ENCODE measurements at places on chromosomes 12 and 14.

DNA sequence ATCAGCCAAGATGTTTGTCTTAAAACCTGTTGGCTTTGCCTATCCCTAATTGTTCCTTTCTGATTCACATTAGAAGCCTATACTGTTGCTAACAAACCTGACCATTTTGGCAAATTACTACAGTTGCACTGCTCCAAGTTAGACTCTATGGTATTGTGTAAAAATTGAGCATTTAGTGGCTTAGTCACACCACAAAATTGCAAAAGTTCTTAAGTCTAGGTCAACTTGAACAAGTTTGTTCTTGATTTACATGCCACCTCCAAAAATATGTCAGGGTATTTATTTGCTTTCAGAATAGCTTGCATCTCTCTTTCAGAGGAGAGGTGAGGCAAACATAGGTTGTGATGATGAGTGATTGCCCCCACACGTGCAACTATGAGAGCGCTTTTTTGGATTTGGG is 27.0 kb upstream of the PTHLH start:
- peak; percentile 52 for DNase-seq

DNA sequence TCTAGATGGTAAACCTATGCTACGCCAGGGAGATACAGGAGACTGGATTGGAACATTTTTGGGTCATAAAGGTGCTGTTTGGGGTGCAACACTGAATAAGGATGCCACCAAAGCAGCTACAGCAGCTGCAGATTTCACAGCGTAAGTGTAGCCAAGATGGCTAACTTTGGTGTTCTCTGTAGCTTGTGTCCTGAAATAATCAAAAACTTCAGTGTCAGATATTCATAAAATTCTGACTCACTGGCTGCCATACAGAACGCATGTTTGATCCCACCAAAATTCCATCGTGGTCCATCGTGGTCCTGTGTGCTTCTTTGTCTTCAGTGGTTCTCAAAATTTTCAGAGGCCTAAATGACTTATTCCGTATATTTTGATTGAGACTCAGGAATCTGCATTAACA is 1.3 kb downstream of the STRAP start:
- no peak for DNase-seq

DNA sequence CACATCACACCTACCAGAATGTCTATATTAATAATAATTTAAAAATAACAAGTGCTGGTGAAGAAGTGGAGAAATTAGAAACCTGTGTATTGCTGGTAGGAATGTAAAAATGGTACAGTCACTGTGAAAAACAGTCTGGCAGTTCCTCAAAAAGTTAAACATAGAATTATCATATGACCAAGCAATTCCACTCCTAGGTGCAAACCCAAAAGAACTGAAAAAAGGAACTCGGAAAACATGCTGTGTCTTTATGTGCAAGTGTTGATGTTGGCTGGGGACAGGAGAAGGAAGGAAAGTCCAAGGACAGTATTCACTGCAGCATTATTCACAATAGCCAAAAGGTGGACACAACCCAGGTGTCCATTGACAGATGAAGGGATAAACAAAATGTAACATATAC is 146.5 kb downstream of the TTC7B start:
- peak; percentile 57 for DNase-seq

DNA sequence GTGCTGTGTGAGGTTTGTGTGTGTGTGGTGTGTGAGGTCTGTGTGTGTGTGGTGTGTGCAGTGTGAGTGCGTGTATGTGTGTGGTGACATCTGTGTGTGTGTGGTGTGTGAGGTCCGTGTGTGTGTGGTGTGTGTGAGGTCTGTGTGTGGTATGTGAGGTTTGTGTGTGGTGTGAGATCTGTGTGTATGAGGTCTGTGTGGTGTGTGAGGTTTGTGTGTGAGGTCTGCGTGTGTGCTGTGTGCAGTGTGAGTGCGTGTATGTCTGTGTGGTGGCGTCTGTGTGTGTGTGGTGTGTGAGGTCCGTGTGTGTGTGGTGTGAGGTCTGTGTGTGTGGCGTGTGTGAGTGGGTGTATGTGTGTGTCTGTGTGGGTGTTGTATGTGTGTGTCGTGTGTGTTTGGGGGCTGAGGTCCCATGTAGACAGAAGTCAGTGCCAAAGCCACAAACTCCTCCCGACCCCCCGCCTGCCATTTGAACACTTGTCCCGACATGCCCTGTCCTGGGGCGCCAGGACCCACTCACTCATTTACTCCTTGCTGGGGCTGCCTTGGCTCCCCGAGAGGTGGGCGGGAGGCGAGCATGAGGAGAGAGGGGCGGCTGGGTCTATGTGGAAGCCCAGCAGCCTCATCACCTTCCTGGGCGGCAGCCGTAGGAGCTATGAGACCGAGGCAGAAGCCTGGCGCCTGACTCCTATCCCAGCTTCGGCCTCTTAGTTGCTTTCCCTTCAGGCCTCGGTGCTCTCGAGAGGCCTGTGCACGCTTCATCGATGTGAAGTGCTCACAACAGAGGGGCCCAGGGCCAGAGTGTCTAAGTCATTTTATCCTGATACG is 20.5 kb downstream of the RILPL1 start:
- DNase-seq, result no peak

DNA sequence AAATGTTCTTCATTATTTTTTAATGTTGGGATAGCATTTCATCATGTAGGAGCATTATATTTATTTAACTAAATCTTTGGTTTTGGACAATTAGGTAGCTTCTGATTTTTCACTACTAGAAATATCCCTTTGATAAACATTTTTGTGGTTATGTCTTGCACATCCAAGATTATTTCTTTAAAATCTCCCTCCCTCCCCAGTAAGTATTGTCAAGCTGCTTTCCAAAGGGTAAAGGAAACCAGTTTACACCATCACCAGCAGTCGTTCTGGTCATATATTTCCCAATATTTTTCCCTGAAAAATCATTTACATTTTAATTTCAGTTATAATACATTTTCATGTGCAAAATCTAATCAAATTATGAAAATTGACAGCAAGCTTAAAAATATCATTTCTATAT is 11.1 kb downstream of the CD69 start:
- DNase-seq, result no peak

- no peak for DNase-seq
Observed at GRCh38 chr12:7303230-7303629, 642 bp upstream of the ACSM4 start.

DNA sequence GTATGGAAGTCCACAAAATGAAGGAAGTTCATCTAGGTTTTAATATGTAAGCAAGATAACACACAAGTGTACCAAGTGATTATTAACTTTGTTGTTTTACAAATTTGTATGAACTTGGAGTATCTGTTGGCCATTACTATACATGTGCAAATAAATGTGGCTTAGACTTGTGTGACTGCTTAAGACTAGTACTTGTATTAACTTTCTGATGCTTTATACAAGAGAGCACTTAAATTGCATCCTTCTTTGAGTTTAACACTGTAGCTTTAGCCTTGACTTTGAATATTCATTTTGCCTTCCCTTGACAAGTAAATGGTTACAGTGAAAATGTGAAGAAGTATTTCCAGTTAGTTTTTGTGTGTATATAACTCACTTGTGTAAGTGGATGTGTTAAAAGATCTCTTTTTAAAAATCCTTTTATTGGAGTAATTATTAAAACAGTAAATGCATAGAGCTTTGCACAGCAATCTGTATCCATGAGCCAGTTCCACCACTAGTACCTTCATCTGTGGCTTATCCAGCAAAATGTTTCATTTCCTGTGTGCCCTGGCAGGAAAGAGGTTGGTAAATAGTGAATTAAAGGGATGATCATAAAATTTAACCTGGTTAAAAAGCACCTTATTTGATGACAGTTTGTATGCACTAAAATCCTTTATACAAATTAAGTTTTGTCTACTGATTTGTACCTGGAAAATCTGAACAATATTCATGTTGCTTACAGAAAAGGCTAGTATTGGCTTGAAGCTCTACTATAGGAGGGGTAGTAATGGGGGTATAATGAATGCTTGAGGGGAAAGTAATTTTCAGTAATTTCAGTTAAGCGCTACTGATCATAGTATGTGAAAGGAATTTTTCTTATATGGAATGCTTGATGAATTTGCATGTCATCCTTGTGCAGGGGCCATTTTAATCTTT is 8.0 kb downstream of the PNN start:
- no peak for DNase-seq

DNA sequence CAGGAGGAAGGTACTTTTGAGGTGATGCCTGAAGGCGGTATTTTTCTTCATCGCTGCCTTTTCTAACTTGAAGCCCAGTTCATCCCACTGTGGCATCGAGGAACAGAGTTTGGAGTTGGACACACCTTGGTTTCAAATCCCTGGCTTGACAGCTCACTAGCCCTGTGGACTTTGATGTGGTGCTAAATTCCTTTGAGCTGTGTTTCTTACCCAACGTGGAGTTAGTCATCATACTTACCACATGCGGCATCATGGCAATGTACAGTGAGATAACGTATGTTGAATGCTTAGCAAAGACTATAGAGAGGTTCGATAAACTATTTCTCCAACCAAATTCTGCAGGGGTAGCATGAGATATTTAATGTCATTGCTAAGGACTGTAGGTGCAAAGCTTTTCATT is 3.4 kb downstream of the PLEKHG3 start:
- peak; percentile 48 for DNase-seq

- no peak for DNase-seq
Observed at GRCh38 chr12:131018808-131019397, 65.2 kb downstream of the ADGRD1 start.

DNA sequence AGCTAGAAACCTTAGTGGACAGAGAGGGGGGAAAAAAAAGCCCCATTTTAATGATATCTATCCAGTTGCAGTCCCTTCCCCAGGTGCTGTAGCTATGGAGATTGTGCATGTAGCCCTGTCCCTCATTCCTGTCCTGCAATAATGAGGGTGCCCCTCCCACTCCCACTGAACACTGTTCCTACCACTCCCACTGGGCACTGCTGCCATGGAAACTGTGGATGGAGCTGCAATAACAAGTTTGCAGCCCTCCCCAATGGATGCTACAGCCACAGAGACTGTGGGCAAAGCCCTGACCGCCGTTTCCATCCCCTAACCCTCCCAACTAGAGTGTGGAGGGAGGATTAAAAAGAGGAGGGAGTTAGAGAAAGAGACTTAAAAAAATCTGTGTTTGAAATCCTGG is 238.3 kb downstream of the FUT8 start:
- DNase-seq, result no peak

DNA sequence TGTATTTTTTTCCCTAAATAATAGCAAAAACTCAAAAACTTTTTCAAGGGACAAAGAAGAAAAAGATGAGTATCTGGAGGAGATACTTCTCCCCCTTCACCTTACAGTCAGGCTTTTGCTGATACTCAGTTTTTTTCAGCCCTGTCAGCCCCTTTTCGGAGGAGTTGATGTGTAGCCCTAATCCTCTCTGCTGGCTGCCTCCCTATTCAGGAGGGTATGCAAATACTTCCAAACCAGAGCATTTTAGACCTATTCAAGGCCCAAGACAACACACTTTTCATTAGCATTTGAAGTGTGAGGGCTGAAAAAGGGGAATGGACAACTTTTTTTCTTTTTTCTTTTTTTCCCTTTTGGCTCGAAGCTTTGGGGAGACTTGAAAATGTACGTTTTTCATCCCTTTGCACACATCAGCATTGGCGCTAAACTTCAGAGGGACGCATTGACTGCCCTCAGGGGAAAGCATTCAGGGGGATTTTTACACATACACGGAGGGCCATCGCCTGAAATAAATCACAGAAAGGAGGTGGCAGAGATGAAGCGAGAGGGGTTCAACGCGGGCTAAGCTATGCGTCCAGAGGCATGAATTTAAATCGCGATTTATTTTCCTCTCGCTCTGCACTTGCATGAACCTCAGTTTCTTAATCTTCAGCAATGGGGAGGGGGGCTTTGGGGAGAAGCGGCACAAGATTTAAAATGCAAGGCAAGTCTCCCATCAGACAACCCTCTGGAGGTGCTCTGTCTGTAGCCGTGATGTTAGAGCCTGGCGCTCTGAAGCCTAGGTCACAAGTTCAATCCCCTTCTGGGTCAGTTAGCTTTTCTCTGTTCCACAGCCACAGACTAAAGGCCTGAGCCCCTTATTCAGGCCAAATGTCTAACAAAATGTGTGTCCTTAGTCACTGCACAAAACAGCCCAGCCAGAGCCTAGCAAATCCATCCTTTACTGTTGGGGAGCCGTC is 86.3 kb downstream of the ASCL1 start:
- DNase-seq, result no peak

DNA sequence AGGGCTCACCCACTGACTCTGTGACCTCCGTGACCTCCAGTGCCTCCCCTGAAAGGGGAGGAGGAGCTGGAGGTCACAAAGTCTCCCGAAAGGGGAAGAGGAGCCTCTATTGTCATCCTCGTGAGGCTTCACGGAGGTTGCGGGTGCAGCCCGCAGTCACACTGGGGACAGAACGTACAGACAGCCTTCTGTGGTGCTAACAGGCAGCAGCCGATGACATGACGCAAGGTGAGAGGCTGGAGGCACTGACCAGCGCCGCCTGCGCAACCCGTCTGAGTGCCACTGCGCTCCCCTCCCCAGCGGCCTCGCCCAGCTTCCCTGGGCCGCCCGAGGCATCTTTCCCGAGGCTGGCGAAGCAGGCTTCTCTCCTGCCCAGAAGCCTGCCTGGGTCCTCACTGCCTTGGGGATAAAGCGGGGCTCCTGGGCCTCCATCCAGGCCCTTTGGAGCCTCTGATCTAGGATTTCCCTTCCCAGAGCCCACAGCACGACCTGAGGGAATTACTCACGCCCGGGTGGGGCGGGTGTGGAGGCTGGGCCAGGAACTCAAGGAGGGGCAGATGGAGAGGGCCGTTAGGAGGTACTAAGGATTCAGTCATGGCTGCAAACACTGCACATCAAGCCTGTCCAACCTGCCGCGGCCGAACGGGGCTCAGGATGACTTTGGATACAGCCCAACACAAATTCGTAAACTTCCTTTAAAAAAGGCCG is 12.3 kb upstream of the LBHD2 start:
- DNase-seq, result peak; percentile 91

DNA sequence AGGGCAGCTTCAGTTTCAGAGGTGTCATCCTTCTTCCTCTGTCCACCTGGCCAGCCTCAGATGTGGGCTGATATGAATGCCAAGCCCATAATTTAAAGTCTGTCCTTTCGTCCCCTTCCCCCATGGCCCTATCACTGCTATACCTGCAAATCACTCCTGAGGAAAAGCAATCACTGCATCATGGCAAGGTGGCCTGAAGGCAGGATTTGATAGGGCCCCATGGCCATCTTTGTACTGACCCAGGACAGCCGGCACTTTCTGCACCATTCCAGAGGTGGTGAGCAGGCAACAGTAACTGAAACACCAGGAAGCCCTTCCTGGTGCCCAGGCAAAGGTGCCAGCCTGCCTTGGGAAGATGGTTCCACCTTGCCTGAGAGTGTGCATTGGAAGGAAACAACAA is 60.8 kb downstream of the ANO2 start:
- no peak for DNase-seq

DNA sequence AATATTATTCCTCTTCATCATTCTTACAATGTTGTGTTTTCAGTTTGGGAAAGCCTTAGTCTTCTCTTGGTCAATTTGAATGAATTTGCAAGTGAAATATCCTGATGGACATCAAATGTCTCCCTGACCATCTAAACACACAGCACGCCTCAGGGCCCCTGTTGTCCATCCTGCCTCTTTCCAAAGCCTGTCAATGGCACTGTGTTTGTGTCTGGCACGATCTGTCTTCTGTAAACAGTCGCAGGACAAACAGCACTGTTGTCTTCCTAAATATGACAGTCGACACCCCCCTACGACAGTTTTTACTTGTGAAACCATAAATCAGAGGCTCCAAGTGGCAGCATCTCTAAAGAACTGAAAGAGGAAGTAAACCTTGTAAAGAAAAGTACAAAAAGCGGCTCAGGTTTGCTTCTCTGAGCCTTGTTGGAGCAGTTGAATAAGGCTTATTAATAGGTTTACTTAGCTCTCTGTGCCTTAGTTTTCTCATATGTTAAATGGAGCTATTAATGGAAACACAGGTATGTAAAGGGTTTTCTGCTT is 285.8 kb downstream of the NRXN3 start:
- peak; percentile 69 for DNase-seq

GRCh38 chr12:108572166-108572790 is 9.9 kb downstream of the ISCU start:
- DNase-seq, result no peak

Data from MV-4-11 (cell line).